ENCODE measurements at places on chromosomes 3 and 15.

DNA sequence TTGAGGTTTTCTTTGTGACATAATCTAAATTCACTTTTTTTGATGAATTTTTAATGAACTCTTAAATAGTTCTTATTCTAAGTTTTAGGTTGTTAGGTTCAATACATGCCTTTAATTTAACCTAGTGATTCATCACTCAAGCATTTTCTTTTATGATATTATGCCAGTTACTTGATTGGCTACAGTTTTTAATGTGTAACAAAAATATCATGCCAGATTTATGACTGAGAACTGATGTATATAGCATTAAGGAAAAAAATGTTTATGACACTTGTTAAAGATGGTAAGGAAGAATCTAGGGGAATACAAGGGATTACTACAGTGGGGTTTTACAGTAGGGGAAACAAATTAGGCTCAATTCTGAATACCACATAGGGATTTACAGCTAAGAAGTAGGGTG, 103.1 kb downstream of the VGLL3 start:
- DNase-seq, result no peak

- DNase-seq, result no peak
Measured at GRCh38 chr3:177578488-177578887, 381.2 kb upstream of the TBL1XR1 start.

DNA sequence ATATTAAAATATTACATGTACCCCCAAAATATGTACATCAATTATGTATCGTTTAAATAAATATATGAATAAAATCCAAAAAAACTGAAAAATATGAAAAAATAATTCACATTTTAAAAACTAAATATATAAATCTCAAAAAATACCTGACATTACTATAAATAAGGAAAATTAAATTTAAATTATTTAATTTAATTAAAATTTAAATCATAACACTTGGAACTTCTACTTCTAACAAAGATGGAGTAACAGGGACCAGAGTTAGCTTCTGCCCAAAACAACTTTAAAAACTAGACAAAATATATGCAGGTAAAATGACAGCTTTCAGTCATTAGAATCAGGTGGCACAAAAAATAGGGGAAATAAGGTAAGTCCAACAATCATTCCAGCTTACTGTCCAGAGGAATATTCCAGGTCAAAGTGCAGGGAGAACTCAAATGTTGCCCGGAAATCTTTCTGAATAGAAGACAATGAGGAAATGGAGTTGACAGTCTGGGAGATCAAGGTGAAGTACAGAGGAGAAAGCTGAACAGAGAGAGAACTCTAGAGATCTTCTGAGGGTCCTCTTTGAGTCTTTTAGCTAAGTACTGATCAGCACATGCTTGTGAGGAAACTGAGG, 207.7 kb upstream of the ATP11B start:
- no peak for DNase-seq

DNA sequence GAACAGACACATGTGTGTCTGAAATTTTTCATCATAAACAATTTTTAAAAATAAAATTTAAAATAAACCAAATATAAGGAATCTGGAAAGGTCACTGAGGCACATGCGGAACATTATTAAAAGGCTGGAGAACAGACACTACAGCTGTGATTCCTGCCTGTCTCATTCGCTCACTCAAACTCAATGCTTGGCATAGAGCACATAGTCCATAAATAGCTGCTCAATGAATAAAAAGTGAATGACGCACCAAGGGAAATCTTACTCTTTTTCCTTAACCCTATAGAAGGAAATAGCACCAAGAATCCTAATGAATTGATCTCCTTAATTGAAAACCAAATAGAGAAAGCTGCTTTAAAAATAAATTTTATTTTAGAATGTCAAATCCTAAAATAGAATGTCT, 98.4 kb downstream of the FSIP1 start:
- DNase-seq, result no peak

GRCh38 chr3:38334142-38335055, 12.2 kb upstream of the XYLB start:
- DNase-seq, result no peak

DNA sequence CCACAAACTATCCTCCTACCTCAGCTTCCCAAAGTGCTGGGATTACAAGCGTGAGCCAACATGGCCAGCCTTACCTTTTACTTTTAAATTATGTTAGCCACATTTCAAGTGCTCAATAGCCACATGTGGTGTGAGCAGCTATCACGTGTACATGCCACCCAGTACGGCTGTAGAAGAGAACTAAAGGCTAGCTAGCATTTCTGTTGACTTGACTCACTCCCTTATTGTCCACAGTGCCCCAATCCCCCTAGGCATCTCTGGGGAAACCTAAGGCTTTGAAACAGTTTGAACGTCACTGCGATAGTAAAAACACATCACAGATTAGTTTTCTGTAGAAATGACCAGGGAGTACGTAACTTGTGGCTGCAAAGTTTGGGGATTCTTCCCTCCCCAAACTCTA, 12.0 kb downstream of the C15orf40 start:
- no peak for DNase-seq

- no peak for DNase-seq
Measured at GRCh38 chr3:175965036-175965435, 1105.9 kb downstream of the NAALADL2 start.

GRCh38 chr3:16842272-16843270, 42.2 kb upstream of the PLCL2 start:
- peak; percentile 66 for DNase-seq

DNA sequence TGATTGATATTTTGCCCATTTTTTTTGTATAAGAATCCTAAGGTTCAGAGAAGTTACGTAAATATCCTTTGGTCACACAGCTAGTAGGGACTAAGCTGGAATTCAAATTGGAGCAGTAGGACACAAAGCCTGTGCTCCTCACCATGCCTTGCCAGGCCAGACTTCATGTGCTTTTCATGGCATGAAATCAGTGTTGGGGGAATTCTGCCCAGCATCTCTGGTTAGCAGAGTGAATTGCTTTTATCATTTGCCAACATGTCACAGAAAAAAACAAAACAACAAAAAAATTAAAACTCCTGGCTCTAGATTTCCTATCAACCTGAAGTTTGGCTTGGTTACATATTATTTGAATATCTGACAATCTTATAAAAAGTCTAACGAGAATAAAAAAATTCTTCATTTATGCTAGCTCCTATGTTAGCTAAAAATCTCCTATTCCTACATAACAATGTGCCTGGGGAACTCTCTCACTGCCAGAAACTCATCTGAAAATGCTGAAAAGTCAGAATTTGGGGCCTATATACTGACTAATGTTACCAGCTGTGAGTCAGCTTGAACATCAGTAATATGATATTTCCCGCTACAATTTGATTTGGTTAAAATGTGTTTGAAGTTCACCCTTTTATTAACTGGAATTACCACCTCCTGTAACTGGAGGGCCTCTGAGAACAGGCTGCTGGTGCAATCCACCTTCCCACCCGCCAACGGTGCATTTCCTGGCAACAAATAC, 141.7 kb downstream of the TIGIT start:
- no peak for DNase-seq

DNA sequence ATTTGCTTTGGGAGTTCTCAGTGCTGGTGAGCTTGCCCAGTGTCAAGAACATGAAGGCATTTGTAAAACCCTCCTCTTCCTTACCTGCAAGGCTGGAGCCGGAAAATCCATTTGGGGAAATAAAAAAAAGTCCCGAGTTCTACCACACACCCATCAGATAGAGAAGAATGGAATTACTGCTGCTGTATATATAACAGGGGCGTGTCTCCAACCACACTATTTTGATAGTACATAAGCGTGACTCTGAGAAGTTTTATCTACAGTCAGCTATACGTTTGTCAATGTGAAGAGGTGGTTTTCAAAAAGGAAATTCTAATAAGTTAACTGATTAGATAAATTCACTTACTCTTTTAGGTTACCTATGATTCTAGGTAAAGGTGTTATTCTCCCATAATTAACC, 1.3 kb upstream of the CPA3 start:
- no peak for DNase-seq

- DNase-seq, result no peak
Measured at GRCh38 chr3:135084405-135084804, 289.3 kb downstream of the EPHB1 start.

GRCh38 chr15:39174332-39174731, 406.5 kb upstream of the THBS1 start:
- DNase-seq, result no peak

DNA sequence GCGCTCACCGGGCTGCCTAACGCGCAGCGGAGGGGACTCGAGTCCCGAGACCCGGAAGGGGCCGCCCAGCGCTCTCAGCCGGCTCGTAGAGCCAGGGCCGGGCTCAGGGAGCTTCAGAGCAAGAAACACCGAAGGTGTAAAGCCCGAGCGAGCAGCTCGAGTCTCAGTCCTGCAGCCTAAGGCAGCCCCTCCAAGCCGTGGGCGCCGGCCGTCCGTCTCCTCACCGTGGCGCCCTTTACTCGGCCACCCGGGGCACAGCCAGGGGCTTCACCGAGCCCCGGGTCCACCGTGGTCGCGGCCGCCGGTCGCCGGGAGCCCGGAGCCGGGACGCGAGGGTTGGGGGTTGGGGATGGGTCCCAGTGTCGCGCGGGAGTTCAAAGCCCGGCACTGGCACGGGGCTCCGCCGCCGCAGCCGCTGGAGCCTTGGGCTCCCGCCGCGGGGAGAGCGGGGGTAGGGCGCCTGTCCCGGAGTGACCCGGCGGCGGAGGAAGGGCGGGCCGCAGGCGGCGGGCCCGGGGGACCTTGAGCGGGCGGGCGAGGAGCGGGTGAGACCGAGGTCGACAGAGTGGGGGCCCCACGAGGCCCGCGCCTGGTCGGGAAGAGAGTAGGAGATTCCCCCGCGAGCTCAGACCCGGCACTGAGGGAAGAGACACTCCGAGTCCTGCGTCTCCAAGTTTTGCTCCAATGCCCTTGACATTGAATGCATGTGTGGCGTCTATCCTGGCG, 26.9 kb upstream of the THRB start:
- no peak for DNase-seq

- DNase-seq, result no peak
Measured at GRCh38 chr15:62297933-62298332, 132.8 kb upstream of the C2CD4B start.

DNA sequence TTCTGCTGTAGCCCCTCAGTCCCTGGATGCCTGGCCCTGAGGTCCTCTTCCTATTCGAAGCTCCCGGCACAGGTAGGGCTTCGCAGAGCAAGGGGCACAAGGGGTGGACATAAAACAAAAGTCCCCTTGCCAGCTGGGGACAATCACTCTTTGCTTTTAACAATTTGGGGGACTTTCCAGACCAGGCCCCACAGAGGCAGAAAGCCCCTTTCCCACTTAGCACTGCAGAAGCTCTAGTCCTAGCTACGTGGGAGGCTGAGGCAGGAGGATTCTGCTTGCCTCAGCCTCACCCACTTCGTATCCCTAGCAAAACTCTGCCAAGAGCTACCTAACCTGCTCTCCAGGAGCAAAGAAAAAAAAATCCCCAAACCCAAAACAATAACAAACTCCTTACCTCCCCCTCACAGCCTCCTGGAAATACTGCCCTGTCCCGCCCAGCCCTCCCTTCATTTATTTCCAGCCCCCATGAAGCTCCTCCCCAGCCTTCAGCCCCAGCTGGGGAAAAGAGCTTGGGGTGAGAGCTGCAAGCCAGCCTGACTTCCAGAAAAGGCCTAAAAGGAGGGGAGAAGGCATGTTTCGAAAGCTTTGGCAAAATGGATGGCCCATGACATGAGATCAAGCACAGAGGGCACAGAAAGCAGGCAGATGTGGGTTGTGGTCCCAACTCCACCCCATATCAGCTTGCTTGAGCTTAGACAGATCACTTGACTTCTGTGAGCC, at the start of gene CIDEC:
Gene CIDEC, minus strand, starts transcription at position 424 of the 720 bp plus-strand sequence. CDS start 1,767 bp downstream, outside the sequence.
- no peak for DNase-seq
